ENCODE measurements at places on chromosomes 2 and 18.

DNA sequence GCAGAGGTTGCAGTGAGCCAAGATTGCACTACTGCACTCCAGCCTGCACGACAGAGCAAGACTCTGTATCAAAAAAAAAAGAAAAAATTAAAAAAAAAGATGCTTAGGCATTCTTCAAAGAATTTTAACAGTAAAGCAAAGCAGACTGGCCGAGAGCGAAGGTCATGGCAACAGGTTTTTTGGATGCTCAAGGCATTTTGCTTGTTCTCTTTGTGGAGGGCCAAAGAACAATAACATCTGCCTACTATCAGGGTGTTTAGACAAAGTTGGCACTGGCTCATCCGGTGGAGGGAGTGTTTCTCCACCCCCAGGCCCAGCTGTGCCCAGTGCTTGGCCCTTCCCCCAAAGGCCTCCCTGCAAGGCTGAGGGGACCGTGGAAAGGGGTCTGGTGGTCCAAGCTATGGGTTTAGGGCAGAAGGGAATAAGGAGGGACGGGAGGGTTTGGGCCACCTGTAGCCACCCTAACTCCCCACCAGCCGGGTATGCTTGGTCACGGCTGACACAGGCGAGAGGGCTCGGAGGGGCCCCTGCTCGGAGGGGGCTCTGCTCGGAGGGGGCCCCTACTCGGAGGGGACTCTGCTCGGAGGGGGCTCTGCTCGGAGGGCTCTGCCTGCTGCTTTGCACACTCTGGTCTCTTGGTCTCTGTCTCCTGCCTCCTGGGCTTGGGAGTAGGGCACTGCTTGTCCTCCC is 26.7 kb upstream of the ALLC start:
- DNase-seq = no peak

DNA sequence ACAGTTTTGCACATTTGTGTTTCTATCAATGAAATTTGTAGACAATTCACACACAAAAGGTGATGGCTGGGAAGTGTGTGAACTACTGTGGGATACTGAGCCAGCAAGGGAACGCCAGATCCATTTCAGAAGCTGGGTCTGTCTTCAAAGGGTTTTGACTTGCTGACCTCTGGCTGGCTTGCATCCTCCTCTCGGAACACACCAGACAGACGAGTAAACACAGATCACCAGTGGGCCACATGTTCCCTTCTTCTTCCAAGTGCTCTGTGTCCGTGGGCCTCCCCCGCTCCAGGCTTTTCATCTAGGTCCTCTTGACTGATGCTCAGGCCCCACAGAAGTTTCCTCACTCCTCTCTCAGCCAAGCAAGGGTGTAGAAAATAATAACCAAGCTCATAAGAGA is 122.2 kb upstream of the OSR1 start:
- no peak for DNase-seq

- peak; percentile 55 for DNase-seq
Observed at GRCh38 chr18:6543330-6543908, 128.7 kb upstream of the L3MBTL4 start.

DNA sequence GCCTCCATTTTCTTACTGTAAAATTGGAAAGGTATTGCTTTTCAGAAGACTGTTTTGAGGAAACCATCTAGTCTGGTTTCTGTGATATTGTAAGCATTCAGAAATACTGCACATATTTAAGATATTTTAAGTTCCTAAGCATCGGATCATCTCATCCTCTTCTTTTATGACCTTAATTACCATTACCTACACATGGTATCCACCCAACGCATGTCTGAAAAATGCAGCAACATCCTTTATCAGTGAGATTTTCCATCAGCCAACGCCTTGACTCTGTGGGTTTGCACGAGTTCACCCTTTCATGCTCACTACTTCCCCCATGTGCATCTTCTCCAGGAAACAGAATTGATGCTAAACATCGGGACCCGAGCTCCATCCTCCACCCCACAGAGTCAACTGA is 84.3 kb downstream of the COL4A4 start:
- no peak for DNase-seq

GRCh38 chr2:215678094-215678493 is 242.2 kb upstream of the FN1 start:
- no peak for DNase-seq

- DNase-seq = no peak
Observed at GRCh38 chr2:97760480-97761049, 47.2 kb downstream of the ZAP70 start.

DNA sequence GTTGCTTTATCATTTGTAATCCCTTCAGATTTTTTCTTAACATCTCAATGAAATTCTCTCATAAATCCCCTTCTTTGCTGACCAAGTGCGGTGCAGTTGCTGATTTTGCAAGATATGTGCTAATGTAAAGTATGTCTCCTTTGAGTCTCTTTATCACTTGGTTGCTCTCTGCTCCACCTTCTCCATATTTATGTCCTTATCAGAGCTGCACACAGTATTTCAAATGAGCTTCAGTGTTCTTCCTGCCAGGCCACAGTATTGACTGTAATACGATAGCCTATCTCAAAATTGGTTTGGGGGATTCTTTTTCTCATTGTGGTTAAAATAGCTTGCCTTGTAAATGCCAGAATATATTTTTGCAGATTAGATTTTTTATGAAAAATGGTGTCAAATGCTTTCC is 32.2 kb downstream of the MAIP1 start:
- no peak for DNase-seq

- peak; percentile 89 for DNase-seq
Observed at GRCh38 chr2:45014016-45014702, 4.9 kb upstream of the SIX2 start.

DNA sequence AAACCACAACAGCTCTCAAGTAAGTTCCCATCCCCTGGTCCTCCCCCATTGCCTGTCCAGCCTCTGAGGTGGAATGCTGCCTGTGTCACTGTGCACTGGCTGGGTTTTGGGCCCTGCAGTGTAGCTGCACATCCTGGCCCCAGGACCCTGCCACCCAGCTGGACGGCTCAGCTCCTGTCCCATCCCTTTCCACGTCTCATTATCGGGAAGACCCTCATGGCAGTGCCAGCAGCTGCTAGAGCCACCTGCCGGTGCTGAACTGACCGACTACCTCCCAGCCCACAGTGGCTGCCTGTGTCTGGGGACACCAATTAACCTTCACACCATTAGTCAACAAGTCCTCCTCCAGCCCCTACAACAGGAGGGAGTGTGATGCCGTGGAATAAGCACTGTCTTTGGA is 31.9 kb downstream of the ADCY3 start:
- no peak for DNase-seq

- DNase-seq = no peak
Observed at GRCh38 chr18:61132031-61132430, 201.2 kb upstream of the CDH20 start.

- DNase-seq = peak; percentile 95
Observed at GRCh38 chr2:112053917-112054846, 887 bp upstream of the TMEM87B start.

DNA sequence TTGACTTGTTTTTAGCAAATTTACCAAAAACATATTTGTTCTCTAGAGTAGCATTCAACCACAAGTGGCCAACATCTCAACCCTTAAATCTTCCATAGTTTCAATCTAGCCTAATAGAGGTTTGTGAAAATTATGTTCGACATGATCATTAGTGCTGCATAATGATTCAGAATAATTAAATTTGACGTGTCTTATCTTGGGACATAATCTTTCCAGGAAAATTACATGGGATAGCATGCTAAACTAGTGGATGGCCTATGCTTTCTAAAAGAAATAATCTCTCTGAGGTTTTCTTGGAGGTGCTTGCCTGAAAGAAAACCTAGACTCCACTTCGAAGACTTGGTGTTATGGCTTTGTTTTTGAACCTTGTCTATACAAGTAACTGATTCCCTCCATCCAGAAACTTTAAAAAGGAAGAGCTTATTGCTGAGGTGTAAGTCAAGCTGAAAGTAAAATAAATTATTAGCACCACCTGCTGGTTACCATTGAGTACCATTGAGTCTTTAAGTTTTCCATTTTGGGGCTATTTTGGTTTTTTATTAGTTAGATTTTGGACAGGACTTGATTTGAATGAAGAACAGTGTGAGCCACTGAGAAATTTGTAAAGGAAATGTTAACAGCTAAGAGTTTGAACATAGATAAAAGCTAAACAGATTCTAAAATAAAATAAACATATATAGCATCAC is 32.7 kb downstream of the COX7A2L start:
- no peak for DNase-seq

- no peak for DNase-seq
Observed at GRCh38 chr2:101340141-101340551, 31.6 kb upstream of the RNF149 start.

GRCh38 chr2:207183506-207183905 is 17.8 kb upstream of the KLF7 start:
- DNase-seq = no peak

DNA sequence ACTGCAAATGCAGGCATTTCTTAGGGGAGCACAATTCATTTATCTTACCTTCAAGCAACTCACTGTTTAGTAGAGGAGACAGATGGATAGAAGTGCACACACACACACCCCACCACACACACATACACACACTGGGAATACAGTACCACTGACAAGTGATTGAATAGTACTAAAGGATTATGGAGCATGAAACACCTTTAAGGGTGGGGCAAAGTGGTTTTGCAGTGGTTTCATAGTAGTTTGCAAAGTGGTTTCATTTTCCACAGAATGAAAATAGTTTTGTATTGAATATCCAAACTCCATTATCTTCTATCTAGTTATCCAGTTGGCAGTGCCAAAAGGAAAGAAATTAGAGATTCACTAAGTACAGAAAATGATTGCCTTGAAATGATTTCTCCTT is 18.9 kb downstream of the KIF5C start:
- DNase-seq = no peak
